PC-9 (cell line): ENCODE measurements at places on chromosomes 1 and 21.

DNA sequence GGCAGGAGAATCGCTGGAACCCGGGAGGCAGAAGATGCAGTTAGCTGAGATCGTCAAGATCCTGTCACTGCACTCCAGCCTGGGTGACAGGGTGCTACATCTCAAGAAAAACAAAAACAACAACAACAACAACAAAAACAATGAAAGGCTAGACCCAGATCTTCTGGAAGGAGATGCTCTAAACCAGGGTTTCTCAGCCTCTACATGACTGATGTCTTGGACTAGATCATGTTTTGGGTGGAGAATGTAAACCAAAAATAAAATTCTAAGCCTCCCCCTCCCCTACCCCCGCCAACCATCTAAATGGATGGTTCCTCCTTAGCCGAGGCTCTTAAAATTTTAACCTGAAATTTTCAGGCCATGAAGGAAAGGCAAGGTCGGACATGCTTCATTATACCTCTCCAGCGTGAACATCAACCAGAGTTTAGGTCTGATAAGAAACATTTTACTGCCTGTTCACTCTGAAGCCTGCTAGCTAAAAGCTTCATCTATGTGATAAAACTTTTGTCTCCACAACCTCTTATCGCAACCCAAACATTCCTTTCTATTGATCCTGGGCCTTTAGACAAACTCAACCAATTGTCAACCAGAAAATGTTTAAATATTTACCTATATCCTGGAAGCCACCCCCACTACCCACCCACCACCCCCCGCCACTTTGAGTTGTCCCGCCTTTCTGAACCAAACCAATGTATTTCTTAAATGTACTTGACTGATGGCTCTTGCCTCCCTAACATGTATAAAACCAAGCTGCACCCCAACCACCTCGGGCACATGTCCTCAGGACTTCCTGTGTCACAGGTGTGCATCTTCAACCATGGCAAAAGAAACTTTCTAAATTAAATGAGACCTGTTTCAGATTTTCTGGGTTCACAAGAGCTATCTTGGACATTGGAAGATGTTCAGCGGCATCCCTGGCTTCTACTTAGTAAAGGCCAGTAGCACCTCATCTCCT is 1.9 kb upstream of the CAPN2 start:
- DNase-seq: no peak

- no peak for DNase-seq
Observed at GRCh38 chr1:213621077-213621476, 366.7 kb upstream of the PROX1 start.

DNA sequence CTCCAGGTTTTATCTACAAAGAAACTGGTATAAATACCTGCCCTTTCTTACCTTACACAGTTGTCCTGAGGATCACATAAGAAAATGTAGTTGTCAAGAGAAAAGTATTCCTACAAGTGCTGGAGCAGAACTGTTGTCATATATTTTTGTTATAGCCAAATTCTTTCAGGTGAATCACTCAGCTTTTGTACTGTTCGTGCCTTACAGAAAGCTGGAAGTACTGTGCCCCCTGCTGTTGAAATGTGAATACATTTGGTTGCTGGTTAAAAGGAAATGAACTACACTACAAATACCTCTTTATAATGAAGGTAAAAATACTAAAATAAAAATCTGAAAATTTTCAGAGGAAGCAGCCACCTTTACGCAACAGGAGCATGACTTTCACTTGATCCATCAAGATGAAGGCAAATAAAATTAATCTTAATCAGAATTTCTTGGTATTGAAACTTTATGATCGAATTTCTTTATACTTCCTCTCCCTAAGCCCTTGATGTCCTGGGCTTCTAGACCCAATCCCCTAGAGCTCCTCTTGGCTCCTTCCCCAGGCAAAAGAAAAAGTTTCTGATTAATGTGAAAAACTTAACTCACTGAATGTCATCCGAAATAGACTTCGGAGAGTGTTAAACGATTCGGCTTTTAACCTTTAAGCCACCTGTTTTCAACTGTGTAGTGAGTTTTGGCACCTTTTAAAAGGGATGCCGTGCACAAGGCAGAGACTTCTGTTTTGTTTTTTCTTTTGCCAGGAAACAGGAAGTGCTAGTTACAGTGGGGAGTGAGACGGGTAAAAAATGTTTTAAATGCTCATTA is 12.5 kb downstream of the CHML start:
- DNase-seq: no peak

- no peak for DNase-seq
Observed at GRCh38 chr1:62530516-62531154, 66.7 kb upstream of the ANGPTL3 start.

GRCh38 chr1:235990330-235990795 is 74.5 kb downstream of the NID1 start:
- no peak for DNase-seq

- no peak for DNase-seq
Observed at GRCh38 chr1:47787560-47787959, 209.6 kb downstream of the TRABD2B start.

GRCh38 chr1:84985365-84985764 is 11.5 kb downstream of the MCOLN2 start:
- no peak for DNase-seq

- DNase-seq: no peak
Observed at GRCh38 chr1:115229016-115229415, 109.0 kb downstream of the NGF start.

- no peak for DNase-seq
Observed at GRCh38 chr1:116435806-116436610, 63.0 kb downstream of the ATP1A1 start.

- no peak for DNase-seq
Observed at GRCh38 chr1:205235951-205236350, 8.2 kb downstream of the TMCC2 start.

- DNase-seq: no peak
Observed at GRCh38 chr1:85259912-85260274, 431 bp upstream of the C1orf52 start.

DNA sequence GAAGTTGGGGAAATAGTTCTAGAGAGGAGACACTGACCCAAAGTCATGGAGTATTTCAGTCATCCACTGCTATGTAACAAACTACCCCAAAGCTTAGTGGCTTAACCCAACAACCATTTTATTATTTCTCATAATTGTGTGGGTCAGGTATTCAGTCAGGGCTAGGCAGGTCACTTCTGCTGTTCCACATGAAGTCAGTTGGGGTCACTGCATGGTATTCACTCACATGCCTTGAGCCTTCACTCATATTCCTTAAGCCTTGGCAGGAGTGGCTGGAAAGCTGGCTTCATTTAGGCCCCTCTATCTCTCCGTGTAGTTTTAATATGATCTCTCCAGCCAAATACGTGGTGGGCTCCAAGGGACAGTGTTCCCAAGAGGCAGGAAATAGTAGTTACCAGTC is 17.5 kb upstream of the RNF11 start:
- no peak for DNase-seq

GRCh38 chr1:35748326-35748725 is 21.5 kb downstream of the CLSPN start:
- peak; percentile 61 for DNase-seq

GRCh38 chr1:168786476-168787330 is 57.7 kb upstream of the DPT start:
- no peak for DNase-seq
